ENCODE measurements at places on chromosomes 4 and X.

DNA sequence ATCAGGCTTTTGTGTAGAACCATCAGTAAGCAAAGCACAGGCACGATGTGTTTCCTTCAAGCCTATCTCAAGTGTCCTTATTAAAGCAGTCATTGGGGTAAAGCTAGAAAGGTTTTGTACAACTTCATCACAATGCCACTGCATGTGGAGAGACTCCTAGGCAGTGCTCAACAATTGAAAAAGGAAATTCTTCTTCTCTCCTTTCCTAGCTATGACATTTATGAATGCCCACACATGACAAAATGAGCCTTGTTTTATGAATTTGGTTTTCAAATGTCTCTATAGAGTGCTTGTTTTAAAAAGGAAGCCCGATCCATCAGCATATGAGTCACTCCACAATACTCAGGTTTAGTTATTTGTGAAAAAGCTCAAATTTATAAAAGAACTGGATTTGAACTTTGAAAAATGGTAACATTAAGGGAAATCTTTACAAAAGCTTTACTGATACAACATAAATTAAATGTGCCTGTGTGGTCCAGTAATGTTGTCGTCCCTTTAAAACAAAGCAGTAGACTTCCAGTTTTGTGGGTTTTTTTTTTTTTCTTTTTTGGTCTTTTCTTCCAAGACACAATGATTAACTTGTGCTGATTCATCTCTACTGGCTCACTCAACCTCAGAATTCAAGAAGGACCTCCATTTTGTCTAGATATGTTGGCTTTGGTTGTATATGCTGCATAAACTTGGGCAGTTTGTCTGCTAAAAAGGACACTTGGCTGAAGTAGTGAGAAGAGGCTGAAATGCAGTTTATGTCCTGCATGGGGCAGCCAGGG lies 273.8 kb downstream of the GASK1B start:
- DNase-seq, result no peak

GRCh38 chrX:111779582-111779981 lies 96.4 kb upstream of the TRPC5OS start:
- DNase-seq, result no peak

GRCh38 chr4:139854668-139855403 lies 189.2 kb downstream of the MGST2 start:
- DNase-seq, result no peak

DNA sequence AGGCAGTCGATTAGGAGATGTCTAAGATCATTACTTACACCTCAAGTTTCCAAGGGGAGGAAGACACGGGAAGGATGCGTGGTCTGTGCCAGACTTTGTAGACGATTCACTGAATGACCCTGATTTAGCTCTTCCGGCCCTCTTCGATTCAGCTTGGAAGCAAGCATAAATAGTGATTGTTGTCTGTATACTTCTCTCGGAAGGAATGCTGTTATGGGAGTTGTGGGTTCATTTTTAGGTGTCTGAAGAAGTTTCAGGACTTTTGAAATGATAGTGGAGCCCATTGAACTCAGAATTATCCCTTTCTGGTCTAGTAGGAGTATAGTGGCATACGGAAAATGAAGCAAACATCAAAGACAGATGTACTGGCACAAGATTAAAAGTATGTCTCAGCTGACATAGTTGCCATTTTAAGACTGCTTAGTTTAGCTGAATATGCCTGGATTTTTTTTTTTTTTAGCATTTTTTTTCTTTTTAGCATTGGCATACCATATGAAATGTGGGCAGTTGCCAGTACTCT lies 1.0 kb upstream of the ANKRD17 start:
- DNase-seq, result no peak

- no peak for DNase-seq
Measured at GRCh38 chr4:115580901-115581300, 467.5 kb upstream of the NDST4 start.

DNA sequence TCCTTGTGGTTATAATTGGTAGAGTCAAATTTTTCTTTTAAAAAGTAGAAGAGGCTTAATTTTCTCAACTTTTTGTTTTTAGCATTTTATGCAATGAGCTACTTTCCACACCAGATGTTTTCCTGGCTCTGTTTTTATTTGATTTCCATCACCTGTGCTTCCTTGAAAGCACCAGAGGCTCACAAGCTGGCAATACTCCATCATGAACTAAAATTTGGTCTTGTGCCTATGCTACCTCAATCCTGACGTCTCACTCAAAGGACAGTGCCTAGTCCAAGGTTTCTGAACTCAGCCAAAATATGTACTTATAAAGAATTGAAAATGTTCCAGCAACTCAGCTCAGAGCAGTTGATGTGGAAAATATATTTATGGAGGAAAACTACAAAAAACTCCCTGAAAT lies 914.0 kb upstream of the PRKX start:
- no peak for DNase-seq

DNA sequence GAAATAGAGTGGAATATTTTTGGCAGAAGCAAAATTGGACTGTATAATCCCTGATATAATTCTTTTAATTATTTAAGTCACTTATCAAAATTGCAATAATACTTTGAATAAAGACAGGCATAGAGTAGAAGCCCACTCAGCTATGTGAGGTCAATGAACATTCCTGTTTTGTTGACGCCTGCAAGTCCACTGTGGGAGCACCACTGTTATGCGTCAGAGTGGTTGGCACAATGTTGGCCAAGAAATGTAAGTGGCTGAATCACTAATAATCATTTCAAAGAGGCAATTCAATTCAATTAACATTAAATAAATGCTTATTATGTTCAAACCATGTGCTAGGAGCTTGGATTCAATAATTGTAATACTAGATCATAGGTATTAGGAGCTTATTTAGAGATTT lies 221.0 kb downstream of the SPCS3 start:
- DNase-seq, result no peak

DNA sequence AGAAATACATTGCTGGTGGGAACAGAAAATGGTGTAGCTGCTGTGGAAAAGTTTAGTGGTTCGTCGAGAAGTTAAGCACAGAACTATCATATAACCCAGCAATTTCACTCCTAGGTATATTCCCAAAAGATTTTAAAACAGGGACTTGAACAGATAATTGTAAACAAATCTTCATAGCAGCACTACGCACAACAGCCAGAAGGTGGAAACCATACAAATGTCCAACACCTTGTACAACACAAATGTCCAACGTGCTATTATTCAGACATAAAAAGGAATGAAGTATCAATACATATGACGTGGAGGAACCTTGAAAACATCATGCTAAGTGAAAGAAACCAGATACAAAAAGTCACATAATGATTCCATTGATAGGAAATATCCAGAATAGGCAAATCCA lies 37.9 kb downstream of the CUL4B start:
- DNase-seq, result no peak

DNA sequence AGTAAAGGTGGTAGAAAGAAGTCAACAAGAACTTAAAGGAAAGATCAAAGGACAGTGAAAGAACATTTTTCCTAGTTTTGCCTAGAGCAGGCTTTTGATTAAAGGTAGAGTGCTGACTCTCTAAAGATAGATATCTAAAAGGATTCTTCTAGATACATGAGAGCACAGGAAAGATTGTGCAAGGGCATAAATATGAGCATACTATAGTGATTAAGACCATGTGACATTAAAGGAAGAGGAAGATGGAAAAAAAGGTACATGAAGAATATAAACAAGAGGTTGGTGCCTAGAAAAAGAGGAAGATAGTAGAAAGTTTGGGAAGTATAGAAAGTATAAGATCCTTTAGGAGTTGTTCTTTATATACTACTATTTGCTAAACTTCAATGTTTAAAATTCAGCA lies 26.1 kb upstream of the TET2 start:
- no peak for DNase-seq

GRCh38 chr4:40909363-40909876 lies 159.7 kb downstream of the NSUN7 start:
- no peak for DNase-seq

DNA sequence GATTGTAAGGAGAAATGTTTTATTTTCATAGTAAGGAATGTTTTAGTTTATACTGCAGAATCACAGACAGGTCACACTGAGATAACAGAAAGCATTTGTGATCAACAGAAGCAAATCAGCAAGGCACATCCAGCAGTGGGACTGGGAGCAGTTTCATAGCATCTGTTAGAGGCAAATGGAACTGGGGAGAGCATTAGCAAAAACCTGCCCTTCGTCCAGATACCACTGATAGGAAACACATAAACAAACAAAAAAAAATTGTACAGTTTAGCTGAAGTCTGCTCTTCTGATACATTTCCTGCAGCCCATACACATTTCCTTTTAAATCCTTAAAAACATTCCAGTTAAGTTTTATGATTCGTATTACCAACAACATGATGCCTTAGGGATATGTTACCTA lies 374.3 kb downstream of the PCDH7 start:
- no peak for DNase-seq

DNA sequence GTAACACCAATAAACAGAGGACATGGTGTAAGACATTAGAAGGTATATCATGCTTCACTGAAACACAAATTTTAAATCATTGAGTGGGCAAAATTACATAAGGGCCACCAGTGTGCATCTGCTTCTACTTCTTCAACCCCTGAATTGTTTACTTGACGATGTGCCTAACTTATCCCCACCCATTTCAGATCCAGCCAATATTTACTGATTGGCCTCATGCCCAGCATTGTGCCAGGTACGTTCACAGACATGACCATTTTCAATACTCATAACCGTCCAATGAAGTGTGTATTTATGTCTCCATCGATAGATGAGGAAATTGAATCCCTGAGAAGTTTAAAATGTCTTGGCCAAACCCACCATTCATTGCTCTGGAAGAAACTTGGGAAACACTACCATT lies 208.3 kb upstream of the MID1 start:
- no peak for DNase-seq

- DNase-seq, result no peak
Measured at GRCh38 chrX:30533266-30533665, 44.3 kb downstream of the TASL start.

All from stimulated activated CD8-positive, alpha-beta memory T cell treated with anti-CD3 and anti-CD28 coated beads, Interleukin-4, amount 100 ng/mL, for 1 hour (primary cell).